ENCODE measurements at places on chromosomes 6 and 20.

- DNase-seq = peak; percentile 88
Measured at GRCh38 chr6:37699138-37699766, 1.6 kb upstream of the MDGA1 start.

DNA sequence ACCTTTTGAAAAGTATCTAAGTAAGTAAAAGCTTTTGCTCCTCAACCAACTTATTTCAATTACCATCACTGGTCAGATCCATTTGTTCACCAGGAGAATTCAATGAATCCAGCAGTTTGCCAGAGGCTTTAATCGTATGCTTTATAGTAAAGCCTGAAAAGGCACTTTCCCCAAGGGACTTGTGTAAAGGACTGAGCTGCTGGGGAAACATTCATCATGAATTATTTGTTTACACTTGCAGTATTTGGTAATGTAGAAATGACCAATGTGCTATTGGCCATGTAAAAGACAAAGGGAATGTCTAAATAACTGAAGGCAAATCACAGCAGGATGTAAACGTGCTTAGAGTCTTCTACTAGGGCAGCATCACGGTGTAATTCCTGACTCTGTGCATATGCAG, 471.4 kb downstream of the ADGRB3 start:
- no peak for DNase-seq

DNA sequence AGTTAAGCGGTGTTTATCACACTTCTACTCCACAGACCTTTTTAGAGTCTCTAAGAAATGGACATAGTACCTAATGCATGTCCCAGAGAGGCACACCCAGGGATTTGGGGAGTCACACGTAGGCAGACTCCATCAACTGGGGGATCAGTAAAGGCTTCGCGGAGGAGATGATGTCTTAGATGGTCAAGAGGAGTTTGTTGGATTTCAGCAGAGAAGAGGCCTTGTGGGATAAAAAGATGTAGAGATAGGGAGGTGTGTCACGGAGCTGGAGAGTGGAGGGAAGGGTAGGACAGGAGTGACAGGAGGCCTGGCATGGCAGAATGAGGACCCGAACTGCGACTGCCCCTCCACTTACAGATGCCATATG, 9.1 kb downstream of the DYNLRB1 start:
- DNase-seq = no peak

GRCh38 chr6:160174681-160175080, 53.1 kb downstream of the SLC22A1 start:
- no peak for DNase-seq

GRCh38 chr6:131803007-131803769, 4.6 kb upstream of the ENPP1 start:
- DNase-seq = no peak

DNA sequence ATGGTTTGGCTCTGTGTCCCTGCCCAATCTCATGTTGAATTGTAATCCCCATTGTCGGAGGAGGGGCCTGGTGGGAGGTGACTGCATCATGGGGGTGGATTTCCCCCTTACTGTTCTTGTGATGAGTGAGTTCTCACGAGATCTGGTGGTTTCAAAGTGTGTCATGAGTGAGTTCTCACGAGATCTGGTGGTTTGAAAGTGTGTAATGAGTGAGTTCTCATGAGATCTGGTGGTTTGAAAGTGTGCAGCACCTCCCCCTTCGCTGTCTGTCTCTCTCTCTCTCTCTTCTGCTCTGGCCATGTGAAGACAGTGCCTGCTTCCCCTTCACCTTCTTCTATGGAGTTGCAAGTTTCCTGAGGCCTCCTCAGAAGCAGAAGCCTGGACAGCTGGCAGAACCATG, 87.6 kb downstream of the MYLK4 start:
- DNase-seq = no peak

DNA sequence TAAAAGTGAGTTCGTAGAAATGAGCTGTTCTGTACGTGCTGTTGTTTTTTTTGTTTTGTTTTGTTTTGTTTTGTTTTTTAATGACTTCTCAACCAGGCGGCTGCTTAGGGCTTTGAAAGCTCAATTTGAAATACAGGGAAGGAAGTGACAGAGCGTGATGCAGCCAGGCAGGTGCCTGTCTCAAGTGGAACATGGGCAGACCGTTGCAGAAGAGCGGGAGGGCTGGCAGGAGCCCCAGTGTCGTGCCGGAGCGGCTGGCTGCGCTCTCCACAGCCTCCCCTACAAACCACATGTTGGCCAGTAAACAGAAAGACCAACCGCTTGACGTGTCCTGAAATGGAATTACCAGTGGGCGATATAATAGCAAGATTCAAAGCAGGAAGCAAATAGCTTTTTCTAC, 164.9 kb upstream of the RREB1 start:
- peak; percentile 9 for DNase-seq

DNA sequence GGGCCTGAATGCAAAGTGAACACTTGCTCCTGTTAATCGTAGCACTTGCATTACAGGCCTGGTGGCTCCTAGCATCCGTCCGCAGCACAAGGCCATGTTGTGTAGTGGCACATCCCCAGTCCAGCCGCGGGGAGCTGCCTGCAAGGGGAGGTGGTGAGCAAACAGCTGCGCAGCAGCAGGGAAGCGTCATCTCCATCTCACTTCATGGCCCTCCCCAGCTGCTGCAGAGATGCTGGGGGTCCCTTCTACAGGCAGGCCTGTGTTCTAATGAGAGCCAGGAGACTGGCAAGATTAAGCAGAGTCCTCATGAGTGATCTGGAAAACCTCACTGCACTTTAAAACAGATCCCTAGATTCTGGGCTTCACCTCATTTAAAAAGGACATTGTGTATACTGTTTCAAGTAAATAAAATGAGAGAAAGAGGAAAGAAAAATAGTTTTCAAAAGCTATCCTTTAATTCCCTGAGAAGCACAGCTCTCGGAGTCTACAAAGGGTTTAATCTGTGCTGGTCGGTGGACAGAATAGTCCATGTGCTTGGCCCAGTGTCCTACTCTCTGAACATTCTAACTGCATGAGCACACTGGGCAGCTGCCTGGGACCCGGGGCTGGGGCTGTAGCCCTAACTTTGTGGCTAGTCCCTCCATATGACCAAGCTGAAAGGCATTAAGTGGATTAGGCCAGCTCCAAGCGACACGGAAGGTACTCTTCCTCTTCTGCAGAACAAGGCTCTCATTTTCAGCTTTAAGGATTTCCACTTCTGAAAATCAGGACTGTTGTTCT, 125.8 kb downstream of the LY86 start:
- no peak for DNase-seq

GRCh38 chr6:129508477-129509145, 201.4 kb downstream of the ARHGAP18 start:
- no peak for DNase-seq
